ENCODE measurements at places on chromosomes 11 and 22. TPM values are rescaled to one million over a fixed set of nuclear protein-coding genes. Genes with fewer than 3 reads are reported as not detected.

DEUP1 gene
- total RNA-seq = not detected

EEF1G gene
- 893 TPM for total RNA-seq

MS4A6E gene
- not detected for total RNA-seq

CDHR5 gene
- not detected for total RNA-seq

OR4A16 gene
- total RNA-seq = not detected

HTR3B gene
- not detected for total RNA-seq

TIMM10 gene
- 24.4 TPM for total RNA-seq

ABTB2 gene
- 2.1 TPM for total RNA-seq

SLC17A6 gene
- total RNA-seq = not detected

ACRV1 gene
- total RNA-seq = not detected

HTR3A gene
- total RNA-seq = 0.33 TPM

CNTF gene
- total RNA-seq = 0.66 TPM

CELSR1 gene
- 0.66 TPM for total RNA-seq

C11orf42 gene
- total RNA-seq = not detected

OR10S1 gene
- not detected for total RNA-seq

SERPING1 gene
- total RNA-seq = 216 TPM

PHF21B gene
- under 0.01 TPM for total RNA-seq

MS4A3 gene
- not detected for total RNA-seq

POTEH gene
- total RNA-seq = not detected

SNX19 gene
- 58.4 TPM for total RNA-seq

BDNF gene
- total RNA-seq = not detected

VSIG10L2 gene
- total RNA-seq = not detected

CCDC116 gene
- 0.52 TPM for total RNA-seq

F2 gene
- total RNA-seq = not detected

NRIP3 gene
- total RNA-seq = 2.1 TPM

IGF2 gene
- 10.6 TPM for total RNA-seq

CBLIF gene
- not detected for total RNA-seq

MUC5AC gene
- 1.8 TPM for total RNA-seq

MAJIN gene
- total RNA-seq = 0.78 TPM

OSBP gene
- total RNA-seq = 28.5 TPM

DENND6B gene
- 3.4 TPM for total RNA-seq

TRIM44 gene
- 81.7 TPM for total RNA-seq

TMPRSS4 gene
- total RNA-seq = 6.5 TPM

MLC1 gene
- total RNA-seq = not detected

Data from body of pancreas (tissue), 4 donors.